Left colon (tissue), 2 donors: ENCODE measurements at places on chromosomes 11 and 22.
A peak's percentile ranks its signal among the peaks of the same experiment; 100 is the strongest.

DNA sequence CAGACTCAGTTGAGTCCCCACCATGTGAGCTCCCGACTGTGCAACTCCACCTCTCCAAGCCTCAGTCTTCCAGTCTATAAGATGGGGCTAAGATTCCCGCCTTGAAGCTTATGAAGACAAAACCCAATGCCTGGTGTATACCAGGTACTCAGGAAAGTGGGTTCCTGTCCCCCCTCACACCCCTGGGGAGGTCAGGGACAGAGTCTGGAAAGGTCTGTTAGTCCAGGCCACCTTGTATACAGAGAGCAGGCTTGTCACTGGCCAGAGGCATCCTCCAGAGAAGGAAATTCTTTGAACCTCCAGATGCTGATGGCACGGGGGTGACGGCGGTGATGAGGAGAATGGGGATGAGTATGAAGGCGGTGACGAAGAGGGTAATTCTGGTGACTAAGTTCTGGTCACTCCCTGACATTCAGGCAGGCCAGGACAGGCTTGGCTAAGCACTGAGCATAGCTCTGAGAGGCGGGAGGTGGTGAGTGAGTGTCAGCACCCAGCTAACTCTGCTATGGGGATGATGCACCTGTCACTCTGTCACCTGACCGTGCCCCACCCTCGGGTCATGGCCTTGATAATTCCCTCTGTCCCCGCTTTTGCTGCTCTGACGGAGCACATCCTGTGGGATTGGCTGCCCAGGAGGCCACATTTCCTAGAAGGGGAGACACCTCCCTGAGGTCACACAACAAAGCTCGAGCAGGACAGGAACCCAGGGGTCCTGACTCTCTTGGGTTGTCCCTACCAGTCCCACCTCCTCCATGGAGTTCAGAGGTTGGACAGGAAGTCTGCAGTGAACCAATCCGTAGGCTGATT is 30.9 kb upstream of the CSNK1E start:
- no peak for DNase-seq

- DNase-seq: peak; percentile 55
These were observed 619 bp downstream of the MSANTD2 start for GRCh38 chr11:124799348-124800225.

GRCh38 chr11:2178906-2179494 is 7.4 kb upstream of the TH start:
- no peak for DNase-seq

GRCh38 chr11:110295531-110296225 is 736 bp downstream of the RDX start:
- DNase-seq: peak; percentile 55

GRCh38 chr11:46942172-46942571 is 5.6 kb downstream of the CSTPP1 start:
- peak; percentile 79 for DNase-seq

DNA sequence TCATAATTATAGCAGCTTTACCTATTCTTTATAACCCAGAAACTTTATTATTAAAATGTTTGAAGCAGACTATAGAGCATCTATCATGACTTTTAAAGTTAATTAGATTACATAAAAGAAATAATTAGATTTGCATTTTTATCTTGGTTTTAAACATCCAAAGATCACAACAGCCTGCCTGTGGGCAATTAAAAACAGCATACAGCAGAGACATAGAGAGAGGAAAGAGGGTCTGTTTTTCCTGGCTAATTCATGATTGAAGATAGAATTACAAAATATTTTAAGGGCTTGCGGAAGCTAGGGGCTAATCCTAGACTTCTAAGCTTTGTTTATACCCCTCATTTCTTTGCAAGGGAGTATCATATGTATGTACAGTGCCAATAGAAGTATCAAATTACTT is 178.1 kb downstream of the SOX6 start:
- no peak for DNase-seq

DNA sequence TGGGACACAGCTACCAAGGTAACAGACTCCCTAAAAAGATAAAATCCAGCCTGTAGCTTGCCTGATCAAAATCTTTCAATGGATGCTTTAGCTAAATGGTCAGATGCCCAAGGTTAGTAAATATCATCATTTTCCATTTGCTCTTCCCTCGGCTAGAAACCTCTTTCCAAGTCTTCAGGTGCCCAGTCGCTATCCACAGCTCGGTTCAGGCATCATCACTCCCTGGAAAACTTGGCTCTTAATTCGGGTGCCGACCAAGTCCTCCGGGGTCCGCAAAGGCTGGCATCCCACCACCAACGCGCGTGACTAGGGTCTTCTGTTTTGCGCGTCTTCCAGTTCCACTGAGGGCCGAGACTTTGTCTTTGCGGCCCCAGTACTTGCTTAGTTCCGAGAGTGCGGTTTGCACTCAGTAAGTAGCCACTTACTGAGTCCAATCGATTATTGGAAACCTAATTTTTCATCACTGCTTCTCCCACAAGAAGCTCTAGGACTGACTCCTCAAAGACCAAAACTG is 44.3 kb downstream of the OR4D9 start:
- DNase-seq: no peak

- DNase-seq: no peak
These were observed 10.6 kb downstream of the STT3A start for GRCh38 chr11:125603207-125603606.

DNA sequence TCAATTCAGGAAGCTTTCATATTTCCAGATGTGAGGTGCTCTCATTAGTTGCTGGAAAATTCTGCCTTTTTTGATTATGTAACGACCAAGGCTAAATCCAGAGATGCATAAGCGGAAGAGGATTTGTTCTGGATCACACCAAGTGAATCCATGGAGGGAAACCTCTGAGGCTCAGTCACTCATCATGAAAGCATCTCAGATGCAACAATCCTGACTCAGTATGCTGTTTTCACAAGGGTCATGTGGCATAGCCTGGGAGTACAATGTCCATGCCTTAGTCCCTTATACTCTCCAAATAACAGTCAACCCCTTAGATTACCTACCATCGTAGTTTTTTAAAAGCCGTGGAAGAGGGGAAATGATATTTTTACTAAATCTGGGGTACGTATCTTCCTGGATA is 445.6 kb downstream of the NTM start:
- no peak for DNase-seq

GRCh38 chr11:70367071-70367470 is 31.3 kb upstream of the CTTN start:
- DNase-seq: no peak

DNA sequence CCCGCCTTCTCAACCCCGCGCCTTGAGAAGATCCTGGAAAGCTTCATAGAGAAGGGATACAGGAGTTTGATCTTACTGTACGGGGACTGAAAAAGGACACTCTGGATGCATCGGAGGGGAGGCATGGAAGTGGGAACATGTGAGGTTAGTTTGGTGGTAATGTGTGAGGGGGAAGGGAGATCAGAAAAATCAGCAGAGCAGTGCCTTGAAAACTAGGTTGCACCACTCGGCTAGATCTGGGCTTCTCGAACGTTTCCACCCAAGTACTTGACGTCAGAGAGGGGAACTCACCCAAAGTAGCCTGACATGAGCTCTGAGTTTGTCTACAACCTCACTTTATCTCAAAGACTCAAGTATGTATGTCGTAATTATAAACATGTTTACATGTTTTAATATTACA is 14.5 kb downstream of the USP35 start:
- DNase-seq: no peak

DNA sequence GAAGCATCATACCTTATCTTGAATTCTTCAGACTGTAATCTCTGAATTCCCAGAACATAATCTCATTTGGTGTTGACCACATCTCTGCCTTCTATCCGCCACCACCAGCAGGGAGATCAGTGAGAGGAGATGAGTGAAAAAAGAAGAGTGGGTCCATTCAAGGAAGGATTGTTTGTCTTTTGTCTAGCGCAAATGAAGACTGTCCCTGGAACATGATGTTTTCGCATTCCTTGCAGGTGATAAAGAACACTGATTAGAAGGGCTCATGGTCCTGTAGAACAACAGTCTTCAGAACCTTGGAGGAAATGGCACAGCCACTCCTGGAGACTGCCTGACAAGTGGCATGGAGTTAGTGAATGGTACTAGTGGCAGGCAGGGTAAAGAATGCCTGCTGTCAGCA is 869.6 kb downstream of the JRKL start:
- DNase-seq: no peak

DNA sequence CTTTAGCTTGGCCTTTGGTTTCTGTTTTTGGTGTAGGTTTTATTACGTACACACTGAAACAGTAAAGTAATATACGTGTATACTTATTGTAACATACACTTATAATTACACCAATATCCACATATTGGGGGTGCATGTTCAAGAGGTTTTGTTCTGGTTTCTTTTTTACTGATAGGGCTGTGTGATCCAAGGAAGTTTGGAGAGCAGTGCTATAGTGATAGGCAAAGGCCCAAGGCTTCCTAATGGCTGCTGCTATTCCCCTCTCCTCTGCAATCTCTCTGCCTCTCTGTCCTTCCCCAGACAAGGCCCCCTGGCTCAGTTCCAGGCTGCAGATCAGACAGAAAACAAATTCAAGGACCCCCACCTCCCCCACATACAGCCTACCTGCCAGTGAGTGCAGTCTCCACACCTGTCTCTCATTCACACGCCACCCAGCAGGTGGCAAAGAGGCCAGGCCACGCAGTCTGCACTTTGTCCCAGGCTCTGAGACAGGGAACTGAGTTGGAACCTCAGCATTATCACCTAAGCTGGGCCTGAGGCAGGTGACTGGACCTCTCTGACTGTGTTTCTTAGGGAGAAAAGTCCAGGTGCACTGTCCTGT is 15.1 kb downstream of the TMEM184B start:
- peak; percentile 66 for DNase-seq

- no peak for DNase-seq
These were observed 49.6 kb upstream of the E2F8 start for GRCh38 chr11:19290356-19290755.

- DNase-seq: no peak
These were observed 27.2 kb downstream of the MORC2 start for GRCh38 chr22:30941363-30941740.

- DNase-seq: peak; percentile 39
These were observed 45.6 kb downstream of the PISD start for GRCh38 chr22:31616315-31616980.

- peak; percentile 64 for DNase-seq
These were observed at the start of gene LIF for GRCh38 chr22:30245985-30246813. TSS of gene LIF (minus strand) at chr22:30246759. CDS start at chr22:30246695, 64 bp downstream.

DNA sequence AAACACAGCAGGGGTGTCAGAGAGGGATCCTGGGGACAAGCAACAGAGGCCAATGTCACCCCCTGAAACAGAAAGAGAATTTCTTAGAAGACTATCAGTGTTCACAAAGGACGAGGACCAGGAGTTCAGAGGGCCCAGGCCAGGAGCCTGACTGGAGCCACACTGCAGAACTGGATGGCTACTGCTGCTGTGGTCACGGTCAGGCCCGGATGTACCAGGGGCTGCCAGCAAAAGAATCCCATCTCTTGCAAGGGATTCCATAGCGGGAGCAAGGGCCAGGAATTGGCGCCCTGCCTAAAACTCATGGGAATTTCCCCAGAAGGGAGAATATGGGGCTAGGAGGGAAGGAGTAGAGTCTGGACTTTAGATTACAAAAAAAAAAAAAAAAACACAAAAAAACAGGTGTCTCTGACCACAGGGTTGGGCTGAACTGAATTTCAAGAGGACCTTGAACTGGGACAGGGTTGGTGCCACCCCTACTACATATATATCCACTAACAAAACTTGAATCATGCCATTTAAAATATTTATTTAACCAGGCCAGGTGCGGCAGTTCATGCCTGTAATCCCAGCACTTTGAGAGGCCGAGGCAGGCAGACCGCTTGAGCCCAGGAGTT is 15.7 kb upstream of the KCTD14 start:
- DNase-seq: peak; percentile 81

DNA sequence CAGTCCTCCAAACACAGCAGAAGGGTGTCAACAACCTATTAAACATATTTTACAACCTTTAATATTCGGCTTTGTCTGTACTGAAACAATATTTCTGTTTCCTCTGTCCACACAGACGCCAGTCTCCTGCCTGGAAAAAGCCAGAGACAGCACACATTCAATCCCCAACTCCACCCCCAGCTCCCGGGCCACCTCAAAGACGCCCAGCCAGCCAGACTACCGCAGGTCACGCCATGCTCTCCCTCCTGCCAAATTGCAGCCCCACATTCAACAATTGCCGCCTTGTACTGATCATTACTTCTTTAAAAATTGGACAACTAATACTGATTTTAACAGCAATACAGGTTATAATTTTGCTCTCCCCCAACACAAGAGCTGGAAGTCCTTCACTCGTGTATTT is 1.2 kb downstream of the SERGEF start:
- no peak for DNase-seq

DNA sequence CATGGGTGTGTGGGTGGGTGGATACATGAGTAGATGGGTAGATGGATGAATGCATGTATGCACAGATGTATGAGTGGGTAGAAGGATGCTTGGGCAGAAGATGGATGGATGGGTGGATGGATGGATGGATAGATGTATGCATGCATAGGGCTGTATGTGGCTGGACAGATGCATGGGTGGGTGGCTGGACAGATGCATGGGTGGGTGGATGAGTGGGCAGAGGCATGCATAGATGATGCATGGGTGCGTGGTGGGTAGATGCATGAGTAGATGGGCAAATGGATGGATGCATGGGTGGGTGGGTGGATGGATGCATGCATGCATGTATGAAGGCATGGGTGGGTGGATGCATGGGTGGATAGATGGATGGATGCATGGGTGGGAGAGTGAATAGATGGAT is 6.8 kb upstream of the CD248 start:
- DNase-seq: no peak

DNA sequence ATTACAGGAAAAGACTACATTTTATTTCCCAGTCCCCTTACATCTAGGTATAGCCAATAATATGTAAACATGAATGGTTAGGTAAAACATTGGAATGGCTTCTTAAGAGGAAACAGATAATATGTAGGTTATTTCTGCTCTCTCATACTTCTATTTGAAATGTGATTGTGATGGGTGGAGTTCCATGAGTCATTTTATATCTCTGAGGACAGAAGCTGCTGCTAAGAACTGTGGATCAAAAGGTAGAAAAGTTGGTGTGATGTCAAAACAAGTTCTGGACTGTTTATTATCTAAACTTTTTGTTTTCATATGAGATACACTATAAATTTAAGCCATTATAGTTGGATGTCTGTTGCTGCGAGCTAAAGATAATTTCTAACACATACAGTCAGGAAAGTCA is 799.4 kb upstream of the TENM4 start:
- no peak for DNase-seq

DNA sequence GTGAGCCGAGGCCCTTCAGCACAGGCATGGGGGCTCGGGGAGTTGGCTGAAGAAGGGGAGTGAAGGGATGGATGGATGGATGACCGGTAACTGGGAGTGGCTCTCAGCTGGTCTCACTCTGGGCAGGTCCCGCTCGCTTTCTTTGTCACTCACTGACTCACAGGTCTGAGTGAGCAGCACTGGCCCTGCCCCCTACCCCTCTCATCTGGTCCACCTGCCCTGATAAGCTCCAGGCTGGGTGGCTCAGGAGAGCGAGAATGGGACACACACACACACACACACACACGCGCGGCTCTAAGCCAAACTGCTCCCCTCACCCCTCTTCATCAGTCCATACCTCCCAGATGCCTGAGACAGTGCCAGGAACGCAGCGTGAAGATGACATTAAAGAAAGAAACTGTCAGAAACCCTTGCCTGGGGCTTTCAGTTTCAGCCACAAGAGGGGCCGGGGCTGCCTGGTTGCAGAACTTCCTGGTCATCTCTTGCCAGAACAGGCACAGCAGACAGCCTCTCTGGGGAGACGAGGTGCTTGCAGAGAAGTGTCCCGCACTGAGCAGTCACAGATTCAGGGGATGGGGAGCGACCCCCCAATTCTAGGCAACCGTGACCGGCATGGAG is 16.5 kb upstream of the SHISAL1 start:
- no peak for DNase-seq

- no peak for DNase-seq
These were observed 9.8 kb downstream of the ARRB1 start for GRCh38 chr11:75341612-75342011.
